Large intestine (tissue), 12 donors: ENCODE measurements at places on chromosomes 4 and X. TPM values are rescaled to one million over a fixed set of nuclear protein-coding genes. Genes with fewer than 3 reads are reported as not detected.
A peak's percentile ranks its signal among the peaks of the same experiment; 100 is the strongest.

DNA sequence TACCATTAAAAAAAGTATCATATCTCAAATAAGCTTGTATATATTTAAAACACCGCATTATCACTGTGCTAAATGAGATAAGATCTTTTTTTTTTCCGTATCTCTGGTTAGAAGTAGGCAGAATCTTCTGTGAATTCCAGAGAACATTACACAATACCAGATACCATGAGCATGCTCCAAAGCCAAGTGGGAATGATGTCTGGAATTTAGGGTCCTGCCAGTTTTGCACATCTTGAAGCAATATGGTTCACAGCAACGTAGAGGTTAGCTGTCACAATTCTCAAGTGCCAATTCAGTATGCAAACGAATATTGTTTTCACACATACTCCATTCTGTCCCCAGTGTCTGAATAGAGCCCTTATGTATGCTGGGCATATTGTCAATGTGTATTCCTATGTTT is 127.5 kb upstream of the NEIL3 start:
- H3K36me3 ChIP-seq, result no peaks in the 10 kb centered on the region
- H3K27ac ChIP-seq, result no peak overlapping the region
- no peak overlapping the region for H3K4me3 ChIP-seq
- no peak for DNase-seq
- peaks cover 3% of the 10 kb centered on the region for H3K4me1 ChIP-seq
- no peaks in the 10 kb centered on the region for H3K27me3 ChIP-seq

DNA sequence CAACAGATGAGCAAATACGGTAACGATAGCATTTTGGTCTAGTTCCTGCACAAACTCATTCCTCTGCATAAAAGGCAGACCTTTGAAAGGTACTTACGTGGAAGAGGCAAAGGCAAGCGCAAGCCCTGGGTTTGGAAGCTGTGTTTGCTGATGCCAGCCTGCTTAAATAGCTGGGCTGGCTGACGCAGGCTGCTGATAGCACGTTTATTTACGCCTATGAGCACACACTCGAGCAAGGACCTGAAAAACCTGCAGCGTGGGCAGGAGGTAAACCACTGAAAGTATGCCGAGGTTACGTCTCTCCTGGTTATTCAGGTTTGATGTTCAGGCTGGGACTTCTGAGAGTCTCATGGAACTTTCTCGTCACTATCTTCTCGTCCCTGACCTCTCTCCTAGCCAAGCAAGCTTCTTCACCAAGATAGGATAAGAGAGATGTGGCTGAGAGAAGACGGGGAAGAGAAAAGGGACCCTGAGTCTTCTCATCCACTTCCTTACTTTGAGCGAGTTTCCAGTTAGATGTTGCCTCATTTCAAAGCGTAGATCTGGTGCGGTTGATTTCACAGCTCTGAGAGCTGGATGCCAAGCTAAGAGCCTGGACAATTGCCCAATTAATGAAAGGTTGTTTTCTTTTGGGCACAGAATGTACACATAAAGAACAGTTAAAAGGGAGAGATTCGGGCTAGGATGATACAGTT is at the start of gene HOPX:
TSS of gene HOPX (minus strand) at position 139 of the 695 bp plus-strand sequence. CDS start 23,480 bp downstream, outside the sequence.
- peak; percentile 35 for DNase-seq
- H3K36me3 ChIP-seq, result no peaks in the 10 kb centered on the region
- no peak within 1 kb of the TSS for H3K4me3 ChIP-seq

DNA sequence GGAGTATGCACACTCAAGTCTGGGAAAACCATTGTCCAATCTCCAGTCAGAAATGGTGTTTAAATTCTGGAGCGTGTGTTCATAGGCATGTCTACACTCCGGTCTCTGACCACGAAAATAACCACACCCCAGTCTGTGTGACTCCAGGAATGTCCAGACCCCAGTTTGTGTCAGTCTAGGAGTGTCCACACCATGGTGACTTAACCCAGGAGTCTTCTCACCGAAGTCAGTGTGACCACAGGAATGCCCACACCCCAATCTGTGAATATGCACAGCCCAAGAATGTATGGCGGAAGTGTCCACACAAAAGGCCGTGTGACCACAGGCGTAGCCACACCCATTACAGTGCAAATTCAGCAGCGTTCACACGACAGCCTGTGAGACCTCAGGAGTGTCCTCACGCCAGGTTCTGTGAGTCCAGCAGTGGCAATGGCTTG is 11.4 kb downstream of the FTSJ1 start:
- no peak for DNase-seq
- no peak overlapping the region for H3K4me3 ChIP-seq
- H3K27ac ChIP-seq, result no peak overlapping the region
- H3K36me3 ChIP-seq, result peaks cover 2% of the 10 kb centered on the region
- no peaks in the 10 kb centered on the region for H3K27me3 ChIP-seq

DNA sequence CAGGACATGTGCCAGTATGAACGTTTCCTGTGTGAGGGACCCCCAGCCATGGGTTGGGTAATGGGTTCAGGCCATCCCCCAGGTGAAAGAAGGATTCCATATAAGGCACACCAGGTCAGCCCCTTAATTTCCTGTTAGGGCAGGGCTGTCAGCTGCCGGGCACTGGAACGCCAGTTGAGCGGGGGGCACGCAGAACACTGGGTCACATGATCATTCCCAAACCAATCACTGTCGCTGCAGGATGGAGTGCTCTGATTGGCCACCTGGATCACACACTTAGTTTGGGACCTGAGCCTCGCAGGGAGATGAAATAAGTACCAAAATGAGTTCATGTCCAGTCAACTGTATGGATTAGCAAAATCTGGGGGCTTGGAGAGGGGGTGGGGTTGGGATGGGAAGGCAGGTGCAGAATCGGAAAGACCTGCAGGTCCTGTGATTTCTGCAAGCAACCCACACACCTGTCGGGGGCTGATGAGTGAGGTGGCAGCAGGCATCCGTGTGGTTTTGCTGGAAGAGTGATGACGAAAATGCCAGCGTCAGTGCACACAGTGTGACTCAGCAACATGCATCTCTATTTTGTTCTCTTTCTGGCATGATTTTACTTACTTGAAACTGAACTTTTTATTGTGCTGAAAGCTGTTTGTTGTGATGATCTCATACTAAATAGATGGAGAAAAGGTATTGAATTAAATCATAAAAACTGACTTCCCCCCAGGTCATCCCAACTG is 32.2 kb downstream of the RNF212 start:
- H3K27me3 ChIP-seq, result peaks cover 2% of the 10 kb centered on the region
- H3K27ac ChIP-seq, result no peak overlapping the region

PNMA6A gene
- polyA plus RNA-seq, result 11.9 TPM
